ENCODE measurements at places on chromosomes 16 and 17. TPM values are rescaled to one million over a fixed set of nuclear protein-coding genes. Genes with fewer than 3 reads are reported as not detected.

- peaks cover 47% of the 10 kb centered on the region for H3K4me1 ChIP-seq
- peak overlapping the region; percentile 68 for H3K27ac ChIP-seq
- H3K4me3 ChIP-seq: peak overlapping the region; percentile 21
- peak; percentile 88 for DNase-seq
- no peaks in the 10 kb centered on the region for H3K36me3 ChIP-seq
Measured at GRCh38 chr17:82531431-82531881, 11.9 kb downstream of the FOXK2 start.

GRCh38 chr16:49698931-49699840, 156.7 kb downstream of the ZNF423 start:
- H3K4me3 ChIP-seq: no peak overlapping the region
- H3K4me1 ChIP-seq: 0 out of 2 replicates have a peak, but pooled peaks cover 3% of the 10 kb centered on the region
- H3K36me3 ChIP-seq: no peaks in the 10 kb centered on the region
- peaks cover 13% of the 10 kb centered on the region for H3K27me3 ChIP-seq
- no peak overlapping the region for H3K27ac ChIP-seq
- DNase-seq: no peak

- peaks cover 10% of the 10 kb centered on the region for H3K27me3 ChIP-seq
- H3K4me3 ChIP-seq: no peak overlapping the region
- no peaks in the 10 kb centered on the region for H3K4me1 ChIP-seq
Measured at GRCh38 chr16:1244881-1245280, 4.4 kb downstream of the TPSAB1 start.

GRCh38 chr17:39573447-39574298, 34.0 kb downstream of the NEUROD2 start:
- H3K4me1 ChIP-seq: no peaks in the 10 kb centered on the region
- H3K27ac ChIP-seq: peak overlapping the region; percentile 31
- DNase-seq: peak; percentile 88
- H3K27me3 ChIP-seq: 0 out of 2 replicates have a peak, but pooled peaks cover 4% of the 10 kb centered on the region
- H3K36me3 ChIP-seq: no peaks in the 10 kb centered on the region

DNA sequence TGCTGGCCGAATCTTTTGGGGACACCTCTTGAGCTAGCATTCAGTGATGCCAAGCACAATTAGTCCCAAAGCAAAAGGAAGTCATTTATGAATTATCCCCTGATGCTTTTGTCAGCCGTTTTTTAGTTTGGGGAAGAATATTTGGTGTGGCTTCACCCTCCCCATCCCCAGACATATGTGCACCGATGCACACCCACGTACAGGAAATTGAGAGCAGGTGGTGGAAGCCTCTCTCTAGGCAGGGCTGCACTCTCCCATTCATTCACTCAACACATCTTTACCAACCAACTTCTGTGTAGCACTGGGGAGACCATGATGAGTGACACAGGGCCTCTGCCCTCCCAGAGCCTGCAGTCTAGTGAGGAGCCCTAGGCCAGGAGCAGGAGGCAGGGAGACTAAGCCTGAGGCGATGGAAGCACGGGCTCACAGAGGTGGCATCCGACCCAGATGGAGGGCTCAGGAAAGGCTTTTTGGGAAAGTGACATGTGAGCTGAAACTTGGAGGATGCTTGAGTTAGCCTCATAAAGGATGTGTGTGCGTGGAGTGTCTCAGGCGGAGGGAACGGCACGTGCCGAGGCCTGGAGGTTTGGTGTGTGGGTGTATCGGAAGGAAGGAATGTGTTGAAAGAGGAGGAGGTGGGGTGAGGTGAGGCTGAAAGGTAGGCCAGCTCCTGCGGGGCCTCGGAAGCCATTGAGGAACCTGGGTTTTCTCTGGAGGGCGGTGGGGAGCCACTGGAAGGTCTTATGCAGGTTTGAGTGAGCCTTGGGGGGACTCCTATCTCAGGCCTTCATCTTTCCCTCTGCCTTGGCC, 43.8 kb downstream of the PSME3IP1 start:
- H3K4me1 ChIP-seq: no peaks in the 10 kb centered on the region
- no peak for DNase-seq
- H3K27ac ChIP-seq: no peak overlapping the region
- no peak overlapping the region for H3K4me3 ChIP-seq
- no peaks in the 10 kb centered on the region for H3K27me3 ChIP-seq

Gene TPSD1
- not detected for total RNA-seq

Gene GUCY2D
- 0.22 TPM for total RNA-seq

Gene PIRT
- not detected for total RNA-seq

Gene ABAT
- 5.2 TPM for total RNA-seq

DNA sequence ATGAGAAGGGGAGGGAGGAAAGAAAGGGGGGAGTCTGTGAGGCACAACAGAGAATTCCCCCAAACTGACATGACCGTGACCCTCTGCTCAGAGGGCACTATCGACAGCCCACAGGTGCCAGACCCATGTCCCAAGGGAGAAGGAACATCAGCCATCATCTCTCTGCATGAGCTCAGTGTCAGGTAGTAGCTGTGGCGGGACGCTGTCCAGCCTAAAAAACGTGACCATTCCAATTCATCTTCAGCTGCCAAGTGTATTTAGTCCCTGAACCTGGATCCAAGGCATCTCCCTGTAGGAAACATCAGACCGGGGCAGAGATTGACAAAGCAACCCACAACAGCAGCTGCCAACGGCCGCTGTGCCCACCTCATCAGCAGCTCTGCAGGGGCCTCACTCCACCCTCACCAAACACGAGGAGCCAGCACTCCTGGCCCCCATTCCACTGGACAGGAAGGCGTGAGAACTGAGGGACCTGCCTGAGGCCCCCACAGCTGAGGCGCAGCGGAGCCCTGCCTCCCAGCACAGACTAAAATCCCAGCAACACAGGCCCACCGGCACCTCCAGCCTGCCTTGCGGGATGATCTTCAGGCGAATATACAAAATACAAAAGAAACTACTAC, 8.6 kb downstream of the TAF1C start:
- DNase-seq: no peak
- peaks cover 21% of the 10 kb centered on the region for H3K4me1 ChIP-seq
- peak overlapping the region; percentile 60 for H3K27ac ChIP-seq
- no peak overlapping the region for H3K4me3 ChIP-seq

GRCh38 chr16:22192261-22193062, 13.6 kb upstream of the EEF2K start:
- no peaks in the 10 kb centered on the region for H3K36me3 ChIP-seq
- peak; percentile 96 for DNase-seq
- peak overlapping the region; percentile 69 for H3K4me3 ChIP-seq
- no peaks in the 10 kb centered on the region for H3K27me3 ChIP-seq
- H3K4me1 ChIP-seq: peaks cover 24% of the 10 kb centered on the region

DNA sequence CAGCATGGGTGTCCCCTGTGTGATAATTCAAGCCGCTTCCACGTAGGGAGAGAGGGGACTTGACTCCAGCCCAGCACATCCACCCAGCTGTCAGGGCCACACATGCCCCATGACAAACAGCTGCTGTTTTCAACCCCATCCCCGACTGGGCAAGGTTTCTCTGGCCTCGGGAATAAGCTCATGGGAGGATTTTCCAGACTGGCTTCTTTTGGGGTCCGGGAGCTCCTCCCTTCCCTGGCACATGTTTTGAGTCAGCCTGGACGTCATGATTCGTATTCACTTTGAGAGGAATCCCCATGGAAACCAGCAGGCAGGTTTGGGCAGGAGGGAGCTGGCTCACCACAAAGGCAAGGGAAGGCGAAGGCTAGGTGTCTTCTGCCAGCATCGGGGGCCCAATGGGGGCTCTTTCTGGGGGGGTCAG, 156.4 kb downstream of the CMIP start:
- H3K27ac ChIP-seq: peak overlapping the region; percentile 15
- H3K4me3 ChIP-seq: no peak overlapping the region
- DNase-seq: peak; percentile 81
